Fibroblast of skin of abdomen (primary cell): ENCODE measurements at places on chromosomes 4 and X.
A peak's percentile ranks its signal among the peaks of the same experiment; 100 is the strongest.

GRCh38 chrX:153820601-153821000 lies 9.7 kb downstream of the PDZD4 start:
- DNase-seq, result no peak

GRCh38 chrX:72526534-72527508 lies 45.8 kb downstream of the HDAC8 start:
- DNase-seq, result no peak

GRCh38 chr4:53720776-53721175 lies 129.5 kb upstream of the LNX1 start:
- no peak for DNase-seq

DNA sequence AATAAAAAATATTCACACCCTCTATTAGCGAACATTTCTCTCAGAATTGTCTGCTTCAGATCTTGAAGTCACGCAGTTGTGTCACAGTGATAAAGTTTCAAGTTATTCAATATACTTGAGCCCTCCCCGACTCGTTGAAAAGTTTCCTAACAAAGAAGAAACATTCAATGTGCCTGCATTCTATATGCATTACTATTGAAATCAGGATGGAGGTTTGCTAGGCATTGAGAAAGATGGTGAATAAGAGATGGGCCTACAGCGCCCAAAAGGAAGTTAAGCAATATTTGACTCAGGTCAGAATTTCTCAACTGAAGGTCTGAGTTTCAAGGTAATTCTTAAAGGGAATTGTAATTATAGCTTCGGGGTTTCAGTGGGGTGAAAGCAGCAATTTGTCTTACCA lies 6.1 kb downstream of the TCEANC start:
- DNase-seq, result peak; percentile 49

- DNase-seq, result no peak
Measured at GRCh38 chr4:172578712-172579111, 589.9 kb upstream of the GALNT7 start.

- DNase-seq, result no peak
Measured at GRCh38 chr4:116953947-116954346, 131.4 kb downstream of the TRAM1L1 start.

GRCh38 chr4:150039274-150040127 lies 38.7 kb upstream of the DCLK2 start:
- no peak for DNase-seq

GRCh38 chr4:15390494-15390893 lies 37.3 kb upstream of the C1QTNF7 start:
- DNase-seq, result no peak

DNA sequence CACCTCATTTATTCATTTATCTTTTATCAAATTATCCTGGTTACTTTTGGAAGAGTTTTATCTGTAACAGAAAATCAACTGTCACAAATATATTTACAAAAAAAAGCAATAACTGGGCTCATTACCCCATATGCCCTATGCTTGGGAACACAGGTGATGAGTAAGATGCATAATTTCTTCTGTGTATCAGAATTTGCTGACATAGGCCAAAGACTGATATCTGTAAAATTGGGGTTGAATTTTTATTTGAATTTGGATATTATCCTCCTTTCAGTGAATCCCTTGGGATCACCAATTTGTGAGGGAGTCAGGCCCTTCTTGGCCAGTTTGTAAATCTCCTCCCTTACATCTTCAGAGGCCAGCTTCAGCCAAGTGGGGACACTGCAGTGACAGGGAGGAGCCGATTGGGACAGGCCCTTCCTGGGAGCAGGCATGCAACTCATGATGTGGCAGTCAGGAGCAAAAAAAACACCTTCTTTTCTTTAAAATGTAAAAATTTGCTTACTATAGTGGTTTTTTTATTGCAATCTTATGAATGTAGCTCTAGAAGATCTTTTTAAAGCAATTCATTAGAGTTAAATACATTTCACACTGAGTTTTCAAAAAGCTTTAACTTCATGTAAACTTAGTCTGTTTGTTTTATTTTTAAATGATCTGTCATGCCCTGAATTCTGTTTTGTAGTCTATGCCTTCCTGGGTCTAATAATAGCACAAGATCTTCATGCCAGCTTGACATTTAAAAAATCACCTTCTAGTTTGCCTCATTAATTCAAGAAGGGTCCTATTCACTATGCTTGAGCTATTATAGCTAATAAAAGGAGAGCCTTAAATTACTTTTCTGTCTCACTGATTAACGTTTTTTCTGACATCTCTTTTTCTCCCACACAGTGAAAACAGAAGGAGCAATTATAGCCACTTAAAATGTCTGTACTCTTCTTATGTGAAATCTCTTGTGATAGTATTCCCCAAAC lies 136.6 kb upstream of the SPRY1 start:
- DNase-seq, result no peak

GRCh38 chr4:153789741-153790499 lies 1.0 kb upstream of the SFRP2 start:
- DNase-seq, result no peak

GRCh38 chr4:128355305-128355704 lies 67.7 kb upstream of the PGRMC2 start:
- DNase-seq, result peak; percentile 47

GRCh38 chr4:66062921-66063320 lies 392.6 kb upstream of the EPHA5 start:
- DNase-seq, result no peak

GRCh38 chr4:84279678-84280077 lies 219.4 kb downstream of the NKX6-1 start:
- DNase-seq, result no peak

DNA sequence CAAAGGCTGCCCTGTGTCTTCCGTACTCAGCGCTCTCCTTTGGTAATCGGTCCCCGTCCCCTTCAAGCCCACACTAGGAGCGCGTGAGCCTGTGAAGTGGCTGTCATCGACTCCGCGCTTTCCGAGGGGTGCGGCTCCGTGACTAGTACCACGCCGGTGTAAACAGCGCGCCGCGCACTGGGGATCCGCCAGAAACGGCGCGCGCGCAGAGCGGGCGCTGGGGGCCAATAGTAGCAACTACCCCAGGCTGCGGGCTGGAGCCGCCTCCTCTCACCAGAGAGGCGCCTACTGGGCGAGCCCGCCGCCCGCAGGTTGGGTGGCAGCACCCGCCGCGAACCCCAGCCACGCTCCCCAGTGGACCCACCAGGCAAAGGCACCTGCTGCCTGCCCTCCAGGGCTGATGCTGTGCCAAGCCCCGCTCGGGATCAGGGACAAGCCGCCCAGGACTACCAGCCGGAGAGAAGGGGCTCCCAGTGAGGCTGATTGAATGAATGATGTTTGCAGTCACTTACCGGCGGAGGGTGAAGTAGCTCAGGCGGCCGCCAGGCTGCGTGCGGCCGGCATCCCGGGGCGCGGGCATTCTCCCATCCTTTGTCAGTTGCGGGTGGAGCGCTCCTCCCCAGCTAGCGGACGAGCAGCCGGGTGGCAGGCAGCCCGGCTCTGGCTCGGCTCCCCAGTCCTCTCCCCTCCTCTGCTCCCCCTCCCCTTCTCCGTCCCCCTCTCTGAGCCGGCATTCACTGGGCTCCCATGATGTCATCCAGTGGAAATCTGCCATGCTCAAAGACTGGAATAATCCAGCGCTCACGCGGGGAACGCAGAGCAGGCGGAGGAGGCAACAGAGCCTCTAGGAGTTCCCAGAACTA lies 370.3 kb upstream of the SMIM31 start:
- DNase-seq, result peak; percentile 3

DNA sequence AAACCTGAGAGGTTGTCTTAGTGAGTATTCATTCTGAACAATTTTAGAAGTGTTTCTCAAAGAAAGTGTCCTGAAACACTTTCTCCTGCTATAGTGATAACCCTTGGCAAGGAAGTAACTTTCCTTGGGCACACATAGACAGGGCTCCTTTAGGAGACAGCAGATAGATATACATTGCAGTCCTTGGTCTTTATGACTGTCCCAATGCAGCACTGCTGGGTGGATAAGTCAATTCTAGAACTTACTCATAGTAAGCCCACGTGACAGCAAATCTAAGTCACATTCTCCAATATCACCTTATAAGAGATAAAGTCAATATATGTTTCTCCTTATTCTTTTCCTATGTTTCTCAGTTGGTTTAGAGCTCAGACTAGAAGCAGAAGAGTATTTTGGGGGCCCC lies 46.7 kb downstream of the GPRASP3 start:
- DNase-seq, result no peak

- no peak for DNase-seq
Measured at GRCh38 chr4:8912089-8912455, 40.4 kb upstream of the HMX1 start.

DNA sequence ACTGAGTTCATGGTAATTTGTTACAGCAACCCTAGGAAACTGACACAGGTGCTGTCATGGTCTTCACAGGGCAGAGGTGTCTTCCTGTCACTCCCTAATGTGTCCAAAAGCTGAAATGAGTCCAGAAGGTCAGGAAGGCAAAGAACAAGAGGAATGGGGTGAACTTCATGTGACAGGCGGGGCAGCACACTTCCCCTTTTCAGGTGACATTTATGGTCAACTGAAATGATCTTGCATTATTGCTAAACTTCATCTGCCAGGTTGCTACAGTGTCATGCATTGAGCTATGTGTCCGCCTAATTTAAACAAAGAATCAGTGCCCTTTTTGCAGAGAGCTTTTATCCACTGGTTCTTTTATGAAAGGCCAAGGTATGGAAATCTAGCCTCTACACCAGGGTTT lies 15.9 kb upstream of the CCDC149 start:
- no peak for DNase-seq

DNA sequence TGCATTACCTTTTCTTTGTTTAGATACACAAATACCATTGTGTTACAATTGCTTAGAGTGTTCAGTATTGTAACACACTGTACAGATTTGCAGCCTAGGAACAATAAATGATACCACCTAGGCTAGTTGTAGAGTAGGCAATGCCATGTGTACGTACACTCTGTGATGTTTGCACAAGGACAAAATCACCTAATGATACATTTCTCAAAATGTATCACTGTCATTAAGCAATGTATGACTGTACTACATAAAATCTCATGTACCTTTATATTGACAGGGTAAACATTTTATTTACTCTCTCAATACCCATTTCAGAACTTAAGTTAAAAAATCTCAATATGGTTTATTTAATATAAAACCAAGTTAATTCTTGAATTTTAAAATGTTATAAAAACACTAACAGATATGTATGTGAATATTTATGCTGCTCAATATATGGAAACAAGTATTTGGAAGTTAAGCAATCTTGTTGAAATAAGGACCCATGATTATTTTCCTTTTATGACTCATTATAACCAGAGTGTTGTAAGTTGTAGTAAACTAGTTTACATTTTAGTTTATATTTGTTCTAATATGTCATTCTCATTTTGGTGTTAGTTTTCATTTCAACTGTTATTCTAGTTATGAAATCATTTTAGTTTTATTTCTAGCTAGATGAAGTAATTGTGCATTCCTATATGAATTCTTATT lies 409.2 kb downstream of the TLL1 start:
- no peak for DNase-seq

DNA sequence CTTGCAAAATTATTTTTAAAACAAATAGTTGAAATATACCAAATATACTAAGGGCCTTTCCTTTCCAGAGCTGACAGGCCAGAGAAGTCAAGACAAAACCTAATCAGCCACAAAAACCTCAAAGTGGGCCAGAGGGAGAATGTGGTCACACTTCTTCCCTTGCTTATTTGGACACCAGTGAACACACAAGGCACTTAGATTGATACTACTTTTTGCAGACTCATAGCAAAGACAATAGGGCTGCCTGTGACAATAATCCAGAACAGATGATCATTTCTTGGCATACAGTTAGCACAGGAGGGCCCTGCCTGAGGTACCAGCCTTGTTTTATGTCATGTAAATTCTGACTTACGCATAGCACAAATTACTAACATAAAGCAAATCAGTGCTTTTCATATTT lies 215.7 kb upstream of the NEIL3 start:
- DNase-seq, result peak; percentile 23

GRCh38 chrX:72247206-72247942 lies 8.5 kb upstream of the ERCC6L start:
- DNase-seq, result no peak

GRCh38 chr4:112284662-112285411 lies 867 bp downstream of the TIFA start:
- DNase-seq, result peak; percentile 9

- no peak for DNase-seq
Measured at GRCh38 chr4:108543359-108543968, 76.9 kb upstream of the RPL34 start.

DNA sequence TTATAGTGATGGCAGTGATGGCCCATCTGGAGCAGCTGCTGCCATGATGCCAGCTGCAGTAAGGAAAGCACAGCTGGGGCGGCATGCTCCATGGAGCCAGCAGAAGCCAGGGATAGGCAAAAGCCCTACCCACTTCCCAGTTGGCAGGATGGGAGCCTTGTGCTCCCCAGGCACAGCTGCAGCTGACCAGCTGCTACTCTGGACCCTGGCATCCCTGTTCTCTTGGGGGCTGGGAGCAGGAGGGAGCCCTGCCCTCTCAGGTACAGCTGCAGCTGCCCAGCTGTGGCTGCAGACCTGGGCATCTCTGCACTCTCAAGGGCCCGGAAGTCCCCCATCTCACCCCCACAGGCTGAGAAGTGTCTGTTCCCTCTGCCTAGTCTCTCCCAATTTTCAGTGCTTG lies 531.9 kb downstream of the PCDH18 start:
- DNase-seq, result no peak

- DNase-seq, result no peak
Measured at GRCh38 chr4:140056015-140056414, 98.0 kb downstream of the MAML3 start.

GRCh38 chr4:56387023-56388001 lies at the start of gene AASDH:
AASDH (minus strand) TSS chr4:56387491; CDS start chr4:56384299, 3,192 bp downstream.
- DNase-seq, result peak; percentile 95

DNA sequence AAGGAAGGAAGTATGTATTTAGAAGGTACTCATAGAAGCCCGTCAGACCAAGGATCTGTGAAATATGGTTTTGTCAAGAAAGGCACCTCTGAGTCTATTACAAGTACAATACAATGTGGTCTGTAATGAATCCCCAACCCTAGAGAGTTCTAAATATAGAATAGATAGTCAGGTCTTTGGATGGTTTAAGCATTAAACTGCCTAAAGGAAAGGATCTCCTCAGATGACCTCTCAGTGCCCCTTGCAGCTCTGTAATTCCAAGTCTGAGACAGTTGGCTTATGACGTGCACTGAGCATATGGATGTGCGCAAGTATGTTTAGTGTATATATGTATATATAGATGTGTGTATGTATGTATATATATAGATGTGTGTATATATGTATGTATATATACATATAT lies 62.0 kb downstream of the CCSER1 start:
- DNase-seq, result no peak

- DNase-seq, result no peak
Measured at GRCh38 chr4:2332201-2332975, 70.5 kb upstream of the MXD4 start.

DNA sequence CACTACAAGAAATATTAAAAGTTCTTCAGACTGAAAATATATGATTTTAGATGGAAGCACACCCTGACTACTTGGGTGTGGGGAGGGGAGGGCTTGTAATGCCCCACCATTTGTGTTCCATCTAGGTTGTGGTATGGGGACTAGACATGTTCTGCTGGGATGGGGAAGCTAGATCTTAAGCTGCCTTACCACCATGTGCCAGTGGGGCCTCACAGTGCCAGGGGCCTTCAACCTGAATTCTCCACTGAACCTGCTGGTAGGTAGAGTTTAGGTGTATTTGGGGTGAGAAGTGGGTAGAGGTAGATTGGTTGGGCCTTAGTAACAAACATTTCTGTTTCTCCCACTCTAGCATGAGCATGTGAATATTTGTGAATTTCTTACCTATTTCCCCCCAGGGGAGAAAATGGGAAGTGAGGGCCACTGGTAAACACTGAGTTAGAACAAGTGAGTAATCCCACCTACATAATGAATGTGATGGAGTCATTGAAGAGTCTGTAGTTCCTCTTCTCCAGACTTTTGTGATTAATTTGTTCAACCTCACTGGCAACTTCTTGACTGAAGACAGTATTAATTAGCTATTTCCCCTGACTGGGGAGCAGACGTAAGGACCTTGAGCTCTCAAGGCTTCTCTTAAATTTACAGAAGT lies 44.0 kb downstream of the BRCC3 start:
- no peak for DNase-seq
